Femur (tissue), 1 donor: ENCODE measurements at places on chromosomes 1 and 21.

DNA sequence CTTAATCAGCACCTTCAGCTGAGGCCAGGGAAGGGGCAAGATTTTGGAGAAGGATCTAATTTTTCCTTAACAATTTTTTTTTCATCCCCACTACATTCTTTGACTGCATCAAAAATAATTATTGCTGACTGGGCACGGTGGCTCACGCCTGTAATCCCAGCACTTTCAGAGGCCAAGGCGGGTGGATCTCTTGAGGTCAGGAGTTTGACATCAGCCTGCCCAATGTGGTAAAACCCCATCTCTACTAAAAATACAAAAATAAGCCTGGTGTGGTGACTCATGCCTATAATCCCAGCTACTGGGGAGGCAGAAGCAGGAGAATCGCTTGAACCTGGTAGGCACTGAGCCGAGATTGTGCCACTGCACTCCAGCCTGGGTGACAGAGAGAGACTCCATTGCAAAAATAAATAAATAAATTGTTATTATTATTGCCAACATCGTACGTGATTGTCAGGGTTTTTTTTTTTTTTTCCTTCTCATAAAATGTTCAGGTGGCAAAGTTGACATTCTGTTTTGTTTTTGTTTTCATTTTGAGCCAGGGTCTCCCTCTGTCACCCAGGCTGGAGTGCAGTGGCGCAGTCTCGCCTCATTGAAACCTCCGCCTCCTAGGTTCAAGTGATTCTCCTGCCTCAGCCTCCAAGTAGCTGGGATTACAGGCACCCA is 37.3 kb upstream of the MORC3 start:
- peak; percentile 27 for DNase-seq

GRCh38 chr1:174766727-174767126 is 233.0 kb upstream of the CACYBP start:
- no peak for DNase-seq

GRCh38 chr1:220767312-220768125 is 19.2 kb upstream of the MTARC1 start:
- no peak for DNase-seq

DNA sequence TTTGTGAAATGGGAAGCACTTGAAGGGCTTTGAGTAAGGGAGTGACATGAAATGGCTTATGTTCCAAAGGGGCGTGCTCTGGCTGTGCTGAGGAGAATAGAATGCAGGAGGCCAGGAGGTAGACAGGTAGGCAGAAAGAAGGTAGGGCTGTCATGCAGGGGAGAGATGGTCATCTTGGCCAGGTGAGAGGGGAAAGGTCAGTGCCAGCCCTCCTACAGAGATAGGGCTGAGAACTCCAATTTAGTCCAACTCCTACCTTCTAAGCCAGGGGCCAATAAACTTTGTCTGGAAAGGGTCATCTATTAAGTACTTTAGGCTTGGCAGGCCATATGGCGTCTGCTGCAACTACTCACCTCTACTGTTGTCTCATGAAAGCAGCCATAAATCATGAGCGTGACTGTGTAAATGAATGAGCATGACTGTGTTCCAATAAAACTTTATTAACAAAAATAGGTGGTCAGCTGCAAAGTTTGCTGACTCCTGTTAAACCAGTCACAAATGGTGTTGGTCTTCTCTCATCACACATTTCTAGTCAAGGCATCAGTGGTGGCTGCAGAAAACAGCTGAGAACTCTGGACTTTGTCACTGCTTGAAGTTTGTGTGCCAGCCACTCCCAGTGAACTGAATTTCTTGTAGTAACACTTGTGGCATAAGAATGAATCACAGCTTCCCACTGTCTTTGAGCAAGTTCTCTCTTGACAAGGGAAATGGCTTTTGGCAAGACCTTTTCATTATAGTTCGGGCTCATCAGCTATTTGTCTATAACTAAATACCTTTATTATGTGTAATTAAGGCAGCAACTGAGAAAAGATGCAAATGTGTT is 32.0 kb upstream of the CD2 start:
- DNase-seq, result no peak

- no peak for DNase-seq
These were observed 154.6 kb downstream of the FOXD2 start for GRCh38 chr1:47592296-47593012.
